Vagina (tissue), 2 donors: ENCODE measurements at places on chromosomes 12 and 14.

- no peak for DNase-seq
These were observed 170.2 kb upstream of the PZP start for GRCh38 chr12:9378430-9378835.

DNA sequence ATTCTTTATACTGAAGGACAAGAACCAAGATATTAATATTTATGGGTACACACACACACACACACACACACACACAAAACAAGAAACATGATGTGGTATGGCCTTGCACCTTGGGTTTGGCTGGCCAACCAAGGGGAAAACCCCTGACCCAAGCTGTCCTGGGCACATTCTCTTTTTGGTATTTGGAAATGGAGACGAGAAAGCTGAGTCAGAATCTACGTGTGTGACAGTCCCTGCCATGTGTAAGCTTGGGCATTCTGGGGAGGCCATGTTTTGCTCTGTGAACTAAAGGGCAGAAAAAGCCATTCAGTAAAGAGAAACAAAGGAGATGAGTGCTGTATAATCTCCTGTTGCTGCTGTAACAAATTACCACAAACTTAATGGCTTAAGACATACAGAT lies 35.6 kb downstream of the PTGER2 start:
- DNase-seq, result no peak

GRCh38 chr14:94675036-94675435 lies 62.8 kb downstream of the SERPINA3 start:
- DNase-seq, result peak; percentile 22

DNA sequence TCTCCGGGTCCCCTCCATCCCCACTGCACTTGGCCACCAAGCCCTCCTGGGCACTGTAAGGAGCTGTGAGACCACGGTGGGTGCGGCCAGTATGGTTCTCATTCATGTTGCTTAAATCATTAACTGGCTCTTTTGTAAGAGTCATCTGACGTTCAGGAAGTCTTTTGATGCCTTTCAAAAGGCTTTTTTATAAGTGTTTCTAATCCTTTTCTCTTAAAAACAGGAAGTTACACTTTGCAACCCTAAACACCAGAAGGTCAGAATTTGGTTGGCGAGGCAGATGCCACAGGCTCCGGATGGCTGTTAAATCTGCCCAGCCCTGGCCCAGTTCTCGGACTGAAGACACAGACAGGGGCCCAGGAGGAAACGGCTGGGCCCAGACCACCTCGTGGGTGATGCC lies 26.1 kb upstream of the DIO3 start:
- DNase-seq, result no peak

GRCh38 chr14:104770072-104770579 lies 17.2 kb downstream of the SIVA1 start:
- DNase-seq, result no peak

DNA sequence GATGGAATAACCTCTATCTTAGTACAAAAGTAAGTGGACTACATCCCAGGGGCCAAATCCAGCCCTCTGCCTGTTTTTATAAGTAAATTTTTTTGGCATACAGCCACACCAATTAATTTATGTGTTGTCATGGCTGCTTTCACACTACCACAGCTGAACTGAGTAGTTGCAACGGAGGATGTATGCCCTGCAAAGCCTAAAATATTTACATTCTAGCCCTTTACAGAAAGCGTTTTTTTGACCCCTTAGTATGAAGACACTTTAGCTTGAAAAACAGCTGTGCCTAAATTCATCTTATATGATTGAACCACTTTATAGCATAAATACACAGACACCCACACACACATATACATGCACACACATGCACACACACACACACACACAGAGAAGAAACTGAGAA lies 501.6 kb downstream of the EGLN3 start:
- no peak for DNase-seq

GRCh38 chr14:81170829-81171195 lies 49.9 kb downstream of the GTF2A1 start:
- no peak for DNase-seq

GRCh38 chr12:5684989-5685388 lies 253.1 kb downstream of the NTF3 start:
- no peak for DNase-seq

DNA sequence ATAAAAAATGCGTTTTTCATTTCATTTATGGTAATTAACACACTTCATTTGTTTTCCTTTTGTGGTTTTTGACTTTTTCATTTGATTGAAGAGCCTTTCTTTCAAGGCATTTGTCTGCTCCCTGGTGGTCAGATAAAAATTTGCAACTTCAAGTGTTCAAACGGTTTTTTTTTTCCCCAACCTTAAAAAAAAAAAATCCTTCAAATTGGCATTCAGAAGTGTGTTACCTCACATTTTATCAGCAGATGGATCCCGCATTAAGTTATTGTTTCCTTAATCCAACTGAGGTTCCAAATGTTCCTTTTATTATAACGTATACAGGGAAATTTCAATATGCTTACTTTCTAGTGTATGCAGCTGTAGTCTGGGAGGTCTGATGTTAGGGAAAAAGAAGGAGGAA lies 47.2 kb downstream of the MYF5 start:
- no peak for DNase-seq

- no peak for DNase-seq
These were observed 16.1 kb upstream of the EIF4B start for GRCh38 chr12:52990206-52990605.

DNA sequence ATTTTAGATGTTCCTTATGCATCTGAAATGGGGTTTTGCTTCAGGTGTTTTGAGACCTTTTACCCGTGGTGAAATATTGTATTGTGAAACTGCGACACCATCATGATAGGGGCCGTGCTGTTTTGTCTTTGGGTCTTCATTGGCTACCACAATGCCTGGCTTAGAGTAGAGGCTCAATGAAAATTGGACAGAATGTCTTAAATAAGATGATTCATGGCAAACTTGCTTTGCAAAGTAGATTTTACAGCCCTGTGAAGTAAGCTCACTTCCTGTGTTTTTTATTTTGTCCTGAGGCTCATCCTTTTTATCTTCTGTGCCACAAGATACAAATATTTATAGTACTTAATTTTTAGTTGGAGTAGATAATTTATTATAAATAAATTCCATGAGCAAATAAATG lies 111.3 kb upstream of the FRMD6 start:
- no peak for DNase-seq

GRCh38 chr12:116174904-116175303 lies 102.6 kb downstream of the MED13L start:
- DNase-seq, result no peak

DNA sequence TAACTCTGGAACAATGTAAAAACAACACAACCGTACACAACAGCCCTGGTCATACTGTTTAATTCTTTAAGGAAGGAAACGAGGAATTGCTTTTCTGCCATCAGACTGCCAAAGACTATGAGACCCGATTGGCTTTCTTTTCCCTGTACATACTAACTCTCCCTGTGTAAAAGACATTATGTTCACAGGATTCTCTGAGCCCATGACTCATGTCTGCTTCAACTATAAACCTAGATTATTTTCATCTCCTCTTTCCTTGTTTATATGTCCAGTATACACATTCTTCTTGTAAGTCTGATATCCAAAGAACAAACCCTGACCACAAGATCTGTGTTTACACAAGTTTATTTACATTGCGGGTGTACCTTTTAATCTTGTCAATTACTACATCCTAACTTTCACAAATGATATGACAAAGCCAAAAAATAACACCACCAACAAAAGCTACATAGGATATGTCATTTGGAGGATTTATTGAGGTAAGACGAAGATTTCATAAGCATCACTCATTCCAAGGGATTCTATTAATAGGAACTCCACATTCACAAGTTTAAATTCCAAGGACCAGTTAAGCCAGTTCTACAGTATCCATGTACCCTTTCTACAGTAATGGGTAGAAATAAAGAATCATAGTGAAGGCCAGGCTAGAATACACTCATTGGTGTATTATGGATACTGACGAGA lies 67.3 kb downstream of the STXBP6 start:
- no peak for DNase-seq

DNA sequence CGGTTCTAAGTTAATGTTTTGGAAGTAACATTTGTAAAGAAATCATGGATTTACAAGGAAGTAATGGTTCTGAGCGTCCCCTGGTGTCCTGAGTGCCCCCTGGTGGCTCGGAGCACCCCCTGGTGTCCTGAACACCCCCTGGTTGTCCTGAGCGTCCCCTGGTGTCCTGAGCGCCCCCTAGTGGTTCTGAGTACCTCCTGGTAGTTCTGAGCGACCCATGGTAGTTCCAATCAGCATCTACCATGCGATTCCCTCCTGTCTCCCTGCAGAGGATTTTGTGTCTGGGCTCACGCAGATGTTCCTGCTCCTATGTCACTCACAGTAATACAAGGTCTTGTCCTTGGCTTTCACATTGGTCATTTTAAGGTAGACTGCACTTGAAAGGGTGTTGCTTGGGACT lies 1352.9 kb downstream of the TMEM121 start:
- DNase-seq, result no peak

DNA sequence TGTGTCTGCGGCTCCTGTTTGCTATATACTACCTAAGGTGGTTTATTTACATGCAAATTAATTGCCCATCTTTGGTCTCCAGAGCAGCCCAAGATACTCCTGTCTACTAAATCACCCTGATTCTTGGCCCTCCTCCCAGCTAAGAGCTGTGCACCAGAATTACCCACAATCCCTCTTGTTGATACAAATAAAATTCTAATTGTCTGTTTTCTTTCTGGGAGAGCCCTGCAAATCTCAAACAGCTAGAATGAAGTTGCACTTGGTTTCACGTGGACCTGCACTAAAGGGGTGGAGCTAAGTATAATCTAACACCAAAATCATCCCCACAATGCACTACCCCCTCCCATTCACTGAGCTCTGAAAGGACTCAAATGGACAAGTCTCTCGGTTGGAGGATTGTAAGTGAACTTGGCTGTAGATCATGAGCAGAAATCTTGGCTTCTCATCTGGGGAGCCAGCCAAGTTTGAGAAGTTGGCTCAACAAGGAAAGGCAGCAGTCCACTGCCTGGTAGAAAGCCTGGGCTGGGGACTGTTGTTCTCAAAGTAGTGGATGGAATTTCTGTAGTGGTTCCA lies 6.6 kb downstream of the MAX start:
- no peak for DNase-seq

GRCh38 chr12:123723765-123724164 lies 11.6 kb downstream of the ATP6V0A2 start:
- no peak for DNase-seq

DNA sequence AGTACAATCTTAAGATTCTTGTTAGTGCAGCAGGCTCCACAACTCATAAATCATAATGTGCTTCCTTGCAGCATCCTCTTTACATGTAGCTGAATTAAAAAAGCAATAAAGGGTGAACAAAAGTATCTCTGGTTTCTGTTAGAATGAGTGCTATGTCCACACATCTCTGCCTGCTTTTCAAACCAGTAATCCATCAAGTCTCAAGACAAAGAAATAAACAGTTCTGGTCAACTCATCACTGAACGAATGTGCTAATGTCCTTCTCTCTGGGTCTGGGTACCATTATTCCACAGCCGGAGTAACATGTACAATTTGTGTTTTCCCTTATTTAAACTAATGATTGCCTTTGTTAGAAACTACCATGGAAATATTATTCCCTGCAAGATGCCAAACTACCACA lies 273.0 kb upstream of the USP15 start:
- no peak for DNase-seq

DNA sequence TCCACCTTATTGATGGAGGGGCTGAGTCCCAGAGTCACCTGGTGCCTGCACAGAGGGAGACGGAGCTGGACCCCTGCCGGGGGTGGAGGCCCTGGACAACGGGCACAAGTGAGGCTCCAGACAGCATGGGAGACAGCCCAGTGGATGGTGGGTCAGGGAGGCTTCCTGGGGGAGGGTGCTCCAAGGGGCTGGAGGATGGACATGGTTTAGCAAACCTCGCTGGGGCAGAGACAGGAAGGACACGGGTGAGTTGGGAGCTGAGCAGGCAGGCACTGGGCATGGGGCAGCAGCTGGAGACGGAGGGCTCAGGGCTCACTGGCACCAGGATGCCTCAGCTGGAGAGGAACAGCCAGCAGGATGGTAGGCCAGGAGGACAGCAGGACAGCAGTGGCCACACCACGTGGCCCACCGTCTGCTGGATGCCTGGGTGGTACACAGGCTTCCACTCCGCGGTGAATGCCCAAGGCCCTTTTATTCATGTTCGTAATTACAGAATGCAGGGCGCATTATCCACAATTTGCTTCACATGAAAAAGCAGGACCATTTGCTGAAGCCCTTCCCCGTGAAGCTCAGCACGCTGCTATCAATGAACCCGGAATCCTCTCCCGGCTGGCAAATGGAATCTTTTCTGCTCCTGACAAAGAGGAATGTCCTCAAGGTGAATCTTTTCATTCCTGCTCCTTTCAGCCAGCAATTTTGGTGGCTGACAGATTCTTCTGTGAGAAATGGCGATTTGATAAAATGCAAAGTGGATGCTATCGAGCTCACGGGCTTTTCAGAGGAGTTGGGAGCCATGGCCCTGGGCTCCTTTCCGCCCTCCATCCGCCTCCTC lies 138.1 kb upstream of the C14orf180 start:
- DNase-seq, result peak; percentile 62

GRCh38 chr14:91841065-91841464 lies 26.3 kb downstream of the TC2N start:
- no peak for DNase-seq

DNA sequence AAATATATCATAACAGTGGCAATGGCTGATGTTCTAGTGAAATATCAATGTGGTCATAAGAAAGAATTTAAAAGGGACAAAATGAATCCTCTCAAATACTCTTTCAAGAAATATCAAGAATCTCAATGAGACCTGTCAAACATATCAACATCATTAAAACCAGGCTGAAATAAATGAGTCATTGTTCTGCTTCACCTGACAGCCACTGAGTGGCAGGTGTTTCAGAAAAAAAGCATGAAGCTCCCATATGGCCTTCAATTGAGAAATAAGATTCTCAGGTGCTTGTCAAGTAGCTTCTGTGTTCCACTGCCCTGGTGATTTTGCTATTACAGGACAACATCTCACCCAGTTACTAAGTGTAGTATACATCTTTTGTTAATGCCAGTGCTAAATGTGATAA lies 21.5 kb downstream of the ANAPC5 start:
- DNase-seq, result no peak

DNA sequence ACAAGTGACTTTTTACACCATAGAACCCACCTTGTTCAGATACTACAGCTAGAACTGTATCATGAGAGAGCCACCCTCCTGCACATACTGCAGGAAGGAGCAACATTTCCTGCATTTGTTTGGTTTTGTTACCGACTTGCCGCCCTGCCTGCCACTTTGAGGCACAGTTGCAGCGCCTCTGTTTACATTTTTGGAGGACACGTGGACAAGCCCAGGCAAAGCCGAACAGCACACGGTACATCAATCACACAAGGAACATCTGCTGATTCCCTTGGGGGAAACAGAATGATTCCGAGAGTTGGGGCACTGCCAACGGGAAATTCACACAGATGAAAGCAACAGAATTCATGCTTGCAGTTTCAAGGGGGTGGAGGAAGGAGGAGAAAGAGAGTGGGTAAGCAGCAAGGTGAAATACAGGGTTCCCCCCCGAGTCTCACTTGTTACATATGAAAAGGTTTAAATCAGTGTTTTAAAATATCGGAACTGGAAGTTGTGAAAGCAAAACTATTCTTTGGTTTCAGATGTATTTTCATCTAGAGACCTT lies 110.7 kb downstream of the BTG1 start:
- no peak for DNase-seq

GRCh38 chr12:96197503-96198272 lies 3.5 kb downstream of the ELK3 start:
- DNase-seq, result no peak
